Stimulated activated CD4-positive, alpha-beta T cell treated with anti-CD3 and anti-CD28 coated beads, Interleukin-2, amount 100 ng/mL, for 24 hours (primary cell): ENCODE measurements at places on chromosomes 11 and 22.

DNA sequence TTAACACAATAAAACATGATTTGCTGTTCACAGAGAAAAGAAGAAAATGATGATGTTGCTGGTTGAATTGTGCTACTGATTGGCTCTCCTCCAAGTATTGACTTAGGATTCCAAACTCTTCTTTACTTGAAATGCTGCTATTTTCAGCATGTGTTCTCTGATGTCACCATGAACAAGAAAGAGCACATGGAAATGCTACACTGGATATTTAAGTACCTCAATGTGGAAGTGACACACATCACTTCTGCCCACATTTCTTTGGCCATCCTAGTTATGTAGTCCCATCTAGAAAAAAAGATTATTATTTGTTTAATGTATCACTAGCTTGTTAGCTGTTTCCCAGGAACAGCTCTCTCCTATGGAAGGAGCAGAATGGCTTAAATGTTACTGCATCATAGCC, 27.2 kb downstream of the OR52B2 start:
- no peak for DNase-seq

DNA sequence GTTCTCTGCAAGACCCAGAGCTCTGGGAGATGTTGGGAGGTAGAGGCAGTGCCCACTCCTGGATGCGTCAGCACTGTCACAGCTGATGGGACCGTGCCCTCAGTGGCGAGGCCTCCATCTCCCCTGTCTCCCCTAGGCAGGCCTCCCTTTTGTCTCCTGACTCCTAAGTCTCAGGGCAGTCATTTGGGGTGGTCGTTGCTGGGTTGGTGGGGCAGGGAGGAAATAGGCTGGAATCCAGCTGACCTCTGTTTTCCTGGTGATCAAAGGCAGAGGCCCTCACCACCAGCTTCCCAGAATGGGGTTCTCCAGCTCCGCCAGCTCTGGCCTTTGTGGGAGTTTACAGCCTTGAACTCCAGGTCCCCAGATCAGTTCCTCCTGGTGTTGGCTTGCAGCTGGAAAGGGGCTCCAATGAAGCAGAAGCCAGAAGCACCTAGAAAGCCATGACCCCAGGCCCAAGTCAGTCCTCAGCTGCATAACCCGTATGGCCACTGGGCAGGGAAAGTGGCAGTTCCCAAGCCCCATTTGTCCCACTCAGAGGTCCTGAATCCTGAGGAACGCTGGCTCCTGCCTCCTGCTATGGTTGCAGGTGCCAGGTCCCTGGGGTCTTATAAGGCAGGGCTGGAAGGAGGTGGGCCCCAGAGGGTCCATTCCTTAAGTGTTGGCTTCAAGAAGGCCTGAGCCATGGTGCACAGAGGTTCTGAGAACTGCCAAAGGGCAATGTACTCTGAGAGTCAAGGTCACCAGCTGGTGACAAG, 7.3 kb upstream of the FXYD2 start:
- peak; percentile 13 for DNase-seq

GRCh38 chr11:47257517-47258316, at the start of gene NR1H3:
Gene NR1H3, plus strand, starts transcription at chr11:47257996. Its CDS starts 1,221 bp downstream, at chr11:47259217.
- DNase-seq, result no peak

GRCh38 chr11:44752713-44753112, 26.0 kb downstream of the TSPAN18 start:
- no peak for DNase-seq
